ENCODE measurements at places on chromosomes 3 and 15.

DNA sequence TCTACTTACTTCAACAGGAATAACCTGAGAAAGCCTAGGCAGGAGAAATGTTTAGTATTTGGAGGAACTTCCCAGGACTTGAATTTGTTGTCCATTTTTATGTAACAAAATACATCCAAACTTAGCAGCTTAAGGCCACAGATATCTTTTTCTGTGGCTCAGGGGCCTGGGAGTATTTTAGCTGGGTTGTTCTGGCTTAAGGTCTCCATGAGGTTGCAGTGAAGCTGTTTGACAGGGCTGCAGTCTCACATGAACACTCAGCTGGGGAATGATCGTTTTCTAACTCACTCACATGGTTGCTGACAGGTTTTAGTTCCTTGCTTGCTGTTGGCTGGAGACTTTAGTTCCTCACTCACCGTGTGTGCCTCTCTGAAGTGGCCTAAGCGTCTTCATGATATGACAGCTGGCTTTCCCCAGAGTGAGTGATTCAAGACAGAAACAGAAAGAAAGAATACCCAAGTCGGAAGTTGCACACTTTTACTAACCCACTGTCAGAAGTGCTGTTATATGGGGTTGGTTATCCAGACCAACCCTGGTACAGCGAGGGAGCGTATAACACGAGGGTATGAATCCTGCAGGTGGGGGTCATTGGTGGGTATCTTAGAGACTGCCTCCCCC is 229.7 kb upstream of the TBL1XR1 start:
- DNase-seq, result no peak

DNA sequence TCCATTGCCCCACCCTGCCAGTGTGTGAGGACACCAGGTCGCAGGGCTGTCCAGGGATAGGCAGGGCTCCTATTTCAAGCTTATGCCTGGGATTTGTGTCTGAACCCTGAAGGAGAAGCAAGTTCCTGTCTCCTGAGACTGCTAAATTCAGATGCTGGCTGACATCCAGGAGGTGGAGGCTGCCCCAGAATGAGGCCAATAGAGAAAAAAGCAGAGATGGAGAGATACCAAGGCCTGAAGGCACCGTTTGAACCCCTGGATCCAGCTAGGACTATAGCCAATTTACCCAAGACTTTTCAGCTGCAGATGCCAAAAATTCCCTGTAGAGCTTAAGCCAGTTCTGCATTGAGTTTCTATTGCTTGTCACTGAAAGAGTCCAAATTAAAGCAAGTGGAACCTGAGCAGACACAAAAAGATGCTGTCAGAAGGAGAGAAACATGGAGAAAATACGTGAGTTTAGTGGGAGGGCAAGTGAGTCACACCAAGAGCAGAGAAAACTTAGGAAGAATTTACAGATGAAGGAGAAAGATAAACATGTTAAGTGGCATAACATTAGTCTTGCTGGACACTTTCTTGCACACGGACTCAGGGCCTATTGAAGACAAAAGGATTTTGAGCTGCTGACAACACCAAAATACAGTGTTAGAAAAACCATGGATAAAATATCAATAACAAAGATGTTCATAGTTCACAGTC is 148.6 kb downstream of the CNTN3 start:
- peak; percentile 25 for DNase-seq

DNA sequence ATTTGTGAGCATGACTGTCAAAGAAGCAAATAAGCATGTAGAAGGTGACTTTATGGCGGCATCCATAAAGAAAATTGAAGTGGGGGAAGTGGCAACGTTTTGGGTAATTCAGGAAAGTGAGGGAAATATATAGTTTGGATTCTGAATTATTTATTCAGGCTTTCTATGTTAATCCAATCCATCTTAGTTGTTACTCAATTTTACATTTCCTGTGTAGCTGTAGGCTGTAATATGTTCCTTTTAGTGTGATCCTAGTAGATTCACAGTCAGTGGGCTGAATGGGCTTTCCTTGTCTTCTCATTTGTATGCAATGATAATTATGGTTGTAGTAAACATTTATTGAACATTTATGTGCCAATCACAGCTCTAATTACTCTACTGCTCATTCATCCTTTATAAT is 654.1 kb downstream of the EDEM1 start:
- no peak for DNase-seq

DNA sequence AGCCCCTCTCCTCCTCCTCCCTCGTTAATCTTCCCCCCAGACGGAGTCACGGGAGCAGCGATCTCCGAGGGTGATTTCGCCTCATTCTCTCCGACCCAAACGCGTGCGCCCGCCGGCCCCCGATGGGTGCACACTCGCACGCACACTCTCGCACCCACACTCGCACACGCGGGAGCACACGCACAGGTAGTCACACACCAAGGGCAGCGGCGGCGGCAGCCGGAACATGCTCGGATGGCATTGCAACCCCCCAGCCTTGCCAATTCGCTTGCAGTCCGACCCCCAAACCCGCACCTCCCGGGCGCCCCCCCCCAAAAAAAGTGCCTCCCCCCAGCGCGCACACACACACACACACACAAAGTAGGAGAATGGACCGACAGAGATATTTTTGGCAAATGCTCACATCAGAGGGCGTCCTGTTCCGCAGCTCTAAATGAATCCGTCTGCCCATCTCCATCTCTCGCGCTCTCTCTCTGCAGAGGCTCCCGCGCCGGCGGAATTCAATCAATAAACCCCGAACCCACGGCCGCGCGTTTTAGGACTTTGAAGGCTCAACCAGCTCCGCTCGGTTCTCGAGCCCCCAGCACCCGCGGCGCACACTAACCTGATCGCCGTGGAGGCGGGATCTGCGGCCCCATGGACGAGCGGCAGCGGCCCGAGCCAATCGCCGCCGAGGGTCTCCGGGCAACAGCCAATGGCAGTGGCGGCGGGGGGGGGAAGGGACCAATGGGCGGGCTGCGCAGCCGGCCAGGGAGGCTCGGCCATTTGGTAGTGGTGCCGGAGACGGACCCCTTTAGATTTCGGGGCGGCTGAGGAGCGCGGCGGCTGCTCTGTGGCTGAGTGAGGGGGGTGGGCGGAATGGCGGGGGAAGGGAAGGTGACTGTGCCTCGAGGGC is at the start of gene ANP32A:
Gene ANP32A (minus strand): TSS at position 601 of the 895 bp plus-strand sequence. CDS start 144 bp downstream, at position 457.
- DNase-seq, result peak; percentile 99

DNA sequence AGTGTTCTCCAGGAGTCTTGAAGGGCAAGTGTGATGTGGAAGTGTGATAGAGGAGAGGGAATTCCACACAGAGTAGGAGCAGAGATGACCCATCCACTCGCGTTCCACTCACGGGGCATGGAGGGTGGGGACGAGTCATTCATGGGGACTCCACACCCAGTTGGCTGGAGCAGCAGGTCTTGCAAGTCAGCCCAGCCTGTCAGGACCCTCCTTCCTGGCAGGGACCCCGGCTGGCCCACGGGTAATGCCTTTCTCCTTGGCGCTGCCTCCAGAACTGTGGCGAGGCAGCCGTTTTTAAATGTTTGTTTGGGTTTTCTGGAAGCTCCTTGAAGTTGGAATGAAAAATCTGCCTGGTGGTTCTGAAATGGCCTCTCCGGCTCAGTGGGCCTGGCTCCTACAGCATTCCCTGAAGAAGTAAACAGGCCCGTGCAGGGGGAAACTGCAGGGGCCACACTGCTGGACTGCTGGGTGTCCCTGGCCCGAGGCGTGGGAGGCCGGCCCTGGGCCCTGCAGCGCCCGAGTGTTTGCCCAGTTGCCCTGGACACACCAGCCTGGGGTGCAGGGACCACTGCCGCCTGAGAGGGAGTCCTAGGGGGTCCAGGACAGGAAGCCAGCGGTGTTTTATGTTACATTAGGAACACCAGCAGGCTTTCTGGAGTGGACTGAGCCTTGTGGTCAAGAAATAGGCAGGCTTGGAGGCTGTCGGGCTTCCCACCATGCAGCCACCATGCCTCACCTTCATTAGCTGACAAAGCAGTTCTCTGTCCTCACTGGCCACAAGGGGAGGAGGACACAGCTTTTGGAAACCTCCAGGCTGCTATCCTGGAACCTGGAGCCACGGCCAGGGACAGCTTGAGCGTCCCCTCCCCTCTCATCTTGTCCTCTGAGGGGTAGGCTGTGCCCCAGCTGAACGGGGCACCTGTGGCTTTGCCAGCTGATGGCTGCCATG is 61.3 kb downstream of the CEMIP start:
- DNase-seq, result no peak

Data from astrocyte of the hippocampus (primary cell).